ENCODE measurements at places on chromosomes 16 and 17. TPM values are rescaled to one million over a fixed set of nuclear protein-coding genes. Genes with fewer than 3 reads are reported as not detected.
A peak's percentile ranks its signal among the peaks of the same experiment; 100 is the strongest.

Gene DNAH2
- 0.35 TPM for polyA plus RNA-seq

Gene CCL4L2
- polyA plus RNA-seq: 3.3 TPM

Gene BIRC5
- polyA plus RNA-seq: 34.9 TPM

Gene CES2
- 49.6 TPM for polyA plus RNA-seq

Gene OR2C1
- polyA plus RNA-seq: 0.37 TPM

Gene OTOP2
- polyA plus RNA-seq: not detected

GRCh38 chr17:77215281-77215680, 74.5 kb downstream of the SEC14L1 start:
- no peak for DNase-seq

GRCh38 chr17:80991645-80992076, at the start of gene CHMP6:
Gene CHMP6, plus strand, starts transcription at chr17:80991841. Its CDS starts 78 bp downstream, at chr17:80991919.
- DNase-seq: peak; percentile 53

DNA sequence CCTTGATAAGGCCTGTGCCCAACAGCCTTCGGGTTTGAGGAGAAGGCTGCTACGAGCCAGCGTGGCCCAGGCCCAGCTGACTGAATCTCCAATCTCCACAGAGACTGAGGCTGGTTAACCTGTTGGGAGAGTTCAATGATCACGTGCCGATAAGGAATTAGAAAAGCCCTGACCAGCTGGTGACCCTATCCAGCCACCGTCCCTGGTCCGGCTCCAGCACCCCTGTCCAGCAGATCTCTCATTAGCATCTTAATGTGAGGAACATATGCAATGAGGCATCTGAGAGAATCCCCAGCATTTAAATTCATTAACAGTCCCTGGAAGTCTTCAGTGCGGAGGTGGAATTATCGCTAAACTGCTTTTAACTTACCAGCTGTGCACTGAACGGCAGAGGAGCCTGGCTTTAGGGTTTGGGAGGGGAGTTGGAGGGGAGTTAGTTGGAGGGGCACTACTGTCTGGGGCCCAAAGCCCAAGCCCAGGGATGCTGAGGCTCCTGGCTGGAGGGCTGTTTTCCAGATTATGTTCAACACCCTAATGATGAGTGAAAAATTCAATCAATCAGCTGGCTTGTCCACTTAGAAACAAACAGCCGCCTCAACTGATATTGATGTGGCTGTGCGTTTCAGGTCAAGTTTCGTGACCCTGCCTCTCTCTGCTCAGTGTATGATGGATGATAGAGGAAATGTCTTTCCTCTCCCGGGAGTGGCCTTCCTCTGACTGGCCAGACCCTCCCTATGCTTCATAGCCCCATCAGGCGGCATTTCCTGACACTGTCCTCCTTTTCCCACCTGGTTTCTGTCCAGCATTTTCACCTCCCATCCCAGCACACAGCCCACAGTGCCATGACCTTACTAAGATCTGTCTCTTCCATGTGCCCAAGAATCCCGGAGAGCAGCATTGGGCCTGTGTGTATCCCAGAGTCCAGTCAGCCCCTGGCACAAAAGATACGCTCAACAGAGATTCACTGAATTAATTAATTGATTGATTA, 184.5 kb downstream of the CCT6B start:
- no peak for DNase-seq

DNA sequence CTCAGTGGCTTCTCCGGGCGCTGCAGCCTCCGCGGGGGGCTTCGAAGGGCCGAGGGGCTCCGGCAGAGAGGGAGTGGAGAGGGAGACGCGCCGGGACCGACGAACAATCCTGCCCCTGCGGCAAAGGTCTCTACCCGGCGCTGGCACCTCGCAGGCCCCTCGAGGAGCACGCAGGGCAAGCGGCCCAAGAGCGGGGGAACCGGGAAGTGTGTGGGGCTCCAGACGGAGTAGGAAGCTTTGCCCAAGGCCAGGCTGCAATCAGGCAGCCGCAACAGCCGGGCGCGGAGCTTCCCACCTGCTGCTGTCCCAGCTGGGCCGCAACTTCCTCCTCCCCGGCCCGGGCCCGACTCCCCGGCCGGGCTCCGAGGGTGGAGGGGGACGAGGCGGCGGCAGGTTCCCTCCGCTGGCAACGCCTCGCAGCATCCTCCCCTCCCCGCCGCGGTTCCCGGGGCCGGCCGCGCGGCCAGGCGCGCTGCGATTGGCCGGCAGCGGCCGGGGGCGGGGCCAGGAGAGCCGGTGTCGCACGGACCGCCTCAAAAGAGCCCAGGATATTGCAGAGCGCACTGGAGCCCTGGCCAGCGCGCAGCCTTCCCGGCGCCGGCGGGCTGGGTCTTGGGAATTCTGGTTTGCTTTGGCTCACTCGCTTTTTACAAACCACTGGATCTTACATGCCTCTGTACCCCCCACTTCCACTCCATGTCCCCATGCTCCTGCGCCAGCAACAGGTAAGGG, at the start of gene KCNJ2:
KCNJ2 (plus strand) TSS at position 556 of the 732 bp plus-strand sequence. CDS start 5,508 bp downstream, outside the sequence.
- peak; percentile 52 for DNase-seq

- DNase-seq: no peak
Measured at GRCh38 chr16:81838794-81839193, 59.7 kb downstream of the PLCG2 start.

DNA sequence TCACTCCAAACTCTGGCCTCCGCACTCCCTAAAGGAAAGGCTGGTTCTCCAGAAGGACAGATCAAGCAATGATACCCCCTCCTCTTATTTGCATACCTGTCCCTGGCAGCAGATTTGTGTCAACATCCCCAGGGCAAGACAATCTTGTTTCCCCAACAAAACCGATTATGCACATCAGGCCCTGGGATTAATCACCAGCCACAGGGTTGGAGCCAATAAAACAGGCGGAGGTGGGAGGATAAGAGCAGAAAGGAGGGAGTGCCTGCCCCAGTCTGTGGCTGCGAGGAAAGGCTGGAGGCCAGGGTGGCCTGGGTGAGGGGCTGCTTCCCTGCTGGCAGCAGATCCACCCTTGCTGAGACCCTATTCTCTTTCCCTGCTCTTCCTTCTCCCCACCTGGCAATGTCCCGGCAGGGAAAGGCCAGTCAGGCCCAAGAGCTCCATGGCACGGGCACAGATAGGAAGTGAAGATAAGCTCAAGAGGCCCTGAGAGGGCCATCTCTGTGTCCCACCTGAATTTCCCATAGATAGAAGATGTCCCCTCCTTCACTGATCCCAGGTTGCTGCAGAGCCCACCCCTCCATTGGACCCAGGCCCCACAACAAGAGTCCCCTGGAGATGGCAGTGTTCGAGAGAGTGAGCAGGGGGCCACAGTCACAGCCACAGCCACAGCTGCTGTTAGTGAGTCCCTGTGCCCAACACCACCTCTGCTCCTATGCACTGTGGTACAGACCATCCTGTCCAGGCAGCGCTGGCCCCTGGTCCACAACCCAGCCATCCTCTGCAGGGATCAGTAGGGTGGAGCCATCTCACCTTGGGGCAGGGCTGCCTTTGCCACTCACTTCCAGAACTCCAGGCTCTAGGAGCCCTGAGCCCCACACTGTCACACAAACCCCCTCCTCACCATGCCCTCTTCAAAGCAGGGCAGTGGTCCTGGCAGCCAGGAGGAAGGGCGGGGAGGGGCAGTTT, 137.5 kb downstream of the SDK2 start:
- DNase-seq: no peak

DNA sequence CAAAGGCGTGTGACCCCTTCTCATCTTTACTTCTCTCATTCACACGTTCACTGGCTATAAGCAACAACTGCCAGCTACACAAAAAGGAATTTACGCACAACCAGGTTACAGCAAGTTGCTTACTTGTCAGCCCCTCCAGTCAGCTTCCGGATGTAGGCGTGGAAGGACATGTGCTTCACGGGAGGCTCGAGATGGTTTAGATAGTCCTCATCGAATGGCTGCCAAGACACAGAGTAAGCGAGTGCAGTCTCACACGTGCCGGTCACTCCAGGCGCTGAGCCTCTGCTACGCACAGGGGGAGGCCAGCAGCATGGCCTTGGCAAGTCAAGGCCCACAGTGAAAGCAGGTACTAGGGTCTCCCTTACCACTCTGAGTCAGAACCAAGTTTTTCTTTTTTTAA, 28.3 kb downstream of the NPLOC4 start:
- DNase-seq: no peak

Gene NPIPB9
- polyA plus RNA-seq: 3.6 TPM

Measured in left renal cortex interstitium (tissue), 4 donors.